ENCODE measurements at places on chromosomes 5 and 9. TPM values are rescaled to one million over a fixed set of nuclear protein-coding genes. Genes with fewer than 3 reads are reported as not detected.
A peak's percentile ranks its signal among the peaks of the same experiment; 100 is the strongest.

GRCh38 chr5:137273511-137273910 lies 225.6 kb downstream of the SPOCK1 start:
- no peak overlapping the region for H3K27ac ChIP-seq
- no peaks in the 10 kb centered on the region for H3K27me3 ChIP-seq
- H3K4me1 ChIP-seq, result no peaks in the 10 kb centered on the region
- no peaks in the 10 kb centered on the region for H3K36me3 ChIP-seq
- DNase-seq, result no peak
- H3K4me3 ChIP-seq, result no peak overlapping the region

GRCh38 chr5:5342784-5343183 lies 79.7 kb upstream of the ICE1 start:
- no peaks in the 10 kb centered on the region for H3K36me3 ChIP-seq
- no peak overlapping the region for H3K4me3 ChIP-seq
- no peaks in the 10 kb centered on the region for H3K4me1 ChIP-seq
- no peak overlapping the region for H3K27ac ChIP-seq

The TSSK1B gene
- 0.18 TPM for total RNA-seq

DNA sequence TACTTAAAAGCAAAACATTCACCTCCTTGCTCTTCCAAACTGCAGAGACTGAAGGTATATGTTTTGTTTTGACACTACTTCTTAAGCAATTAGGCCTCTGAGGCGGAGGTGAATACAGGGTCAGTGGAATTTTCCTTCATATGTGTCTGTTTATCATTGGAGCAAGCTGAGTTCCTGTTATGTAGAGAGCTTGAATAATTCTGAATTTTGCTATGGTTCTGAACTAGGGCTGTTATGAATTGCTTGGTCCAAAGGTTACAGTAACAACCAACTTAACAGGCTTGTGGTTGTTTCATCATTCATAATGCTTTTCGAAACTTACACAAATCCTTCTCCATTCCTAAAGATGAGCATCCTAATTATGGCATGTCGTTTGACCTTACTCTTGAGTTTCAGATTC lies 444.6 kb upstream of the MEF2C start:
- no peaks in the 10 kb centered on the region for H3K27me3 ChIP-seq
- DNase-seq, result no peak
- H3K4me1 ChIP-seq, result no peaks in the 10 kb centered on the region

The SPINK13 gene
- not detected for total RNA-seq

- H3K27ac ChIP-seq, result no peak overlapping the region
- no peaks in the 10 kb centered on the region for H3K27me3 ChIP-seq
- no peaks in the 10 kb centered on the region for H3K4me1 ChIP-seq
Observed at GRCh38 chr9:132784286-132784830, 93.7 kb downstream of the AK8 start.

The ANKRD18A gene
- total RNA-seq, result 5.8 TPM

The FAM169A gene
- 11.2 TPM for total RNA-seq

DNA sequence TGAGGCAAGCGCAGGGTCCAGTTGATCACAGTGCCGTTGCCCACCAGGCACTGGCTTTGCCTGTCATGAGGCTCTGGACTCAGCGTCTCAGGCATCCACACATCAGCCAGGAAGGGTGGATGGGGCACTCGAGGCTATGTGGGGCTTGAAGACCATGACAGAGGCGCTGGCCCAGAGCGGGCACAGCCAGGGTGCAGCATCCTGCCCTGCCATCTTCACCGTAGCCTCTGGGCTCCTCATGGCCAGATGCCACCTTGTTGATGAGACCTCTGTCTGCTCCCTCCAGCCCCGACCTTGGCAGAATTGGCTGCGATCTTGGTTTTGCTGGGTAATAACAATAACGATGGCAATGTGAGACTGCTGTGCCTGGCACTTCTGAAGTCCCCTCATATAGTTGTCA lies 404.2 kb upstream of the IRX2 start:
- DNase-seq, result no peak
- H3K27ac ChIP-seq, result no peak overlapping the region
- H3K4me1 ChIP-seq, result no peaks in the 10 kb centered on the region
- H3K36me3 ChIP-seq, result no peaks in the 10 kb centered on the region
- H3K27me3 ChIP-seq, result peaks cover 3% of the 10 kb centered on the region
- H3K4me3 ChIP-seq, result no peak overlapping the region

GRCh38 chr9:16022228-16022627 lies 469.4 kb downstream of the CCDC171 start:
- no peaks in the 10 kb centered on the region for H3K36me3 ChIP-seq
- no peaks in the 10 kb centered on the region for H3K4me1 ChIP-seq
- DNase-seq, result no peak
- H3K27me3 ChIP-seq, result no peaks in the 10 kb centered on the region
- no peak overlapping the region for H3K4me3 ChIP-seq

GRCh38 chr5:2193142-2193541 lies 310.4 kb upstream of the IRX4 start:
- H3K27me3 ChIP-seq, result peaks cover 16% of the 10 kb centered on the region
- no peak overlapping the region for H3K4me3 ChIP-seq
- no peak for DNase-seq
- no peak overlapping the region for H3K27ac ChIP-seq
- H3K4me1 ChIP-seq, result no peaks in the 10 kb centered on the region

DNA sequence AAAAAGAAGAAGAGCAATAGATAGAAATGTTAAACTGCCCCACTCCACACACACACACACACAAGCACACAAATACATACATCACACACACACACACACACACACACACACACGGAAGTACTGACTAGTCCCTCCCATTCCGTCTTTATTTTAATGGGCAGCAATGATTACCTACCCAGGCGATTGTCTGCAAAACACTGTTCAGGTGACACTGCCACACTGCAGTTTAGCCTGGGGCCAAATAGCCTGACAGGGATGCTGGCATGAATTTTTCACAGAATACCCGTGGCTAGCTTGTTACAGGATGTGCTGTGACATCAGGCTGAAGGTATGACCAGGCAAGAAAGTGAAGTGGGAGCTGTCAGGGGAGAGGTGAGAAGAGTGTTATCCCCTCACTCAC lies 86.9 kb downstream of the FRMD3 start:
- H3K27ac ChIP-seq, result no peak overlapping the region
- H3K36me3 ChIP-seq, result no peaks in the 10 kb centered on the region

- no peaks in the 10 kb centered on the region for H3K4me1 ChIP-seq
- DNase-seq, result peak; percentile 15
- H3K27me3 ChIP-seq, result peaks cover 6% of the 10 kb centered on the region
- H3K27ac ChIP-seq, result no peak overlapping the region
- no peaks in the 10 kb centered on the region for H3K36me3 ChIP-seq
- H3K4me3 ChIP-seq, result no peak overlapping the region
Observed at GRCh38 chr9:133725886-133726285, 12.3 kb downstream of the SARDH start.

GRCh38 chr5:14756478-14756877 lies 92.0 kb downstream of the OTULIN start:
- no peaks in the 10 kb centered on the region for H3K27me3 ChIP-seq
- no peaks in the 10 kb centered on the region for H3K4me1 ChIP-seq
- H3K36me3 ChIP-seq, result peaks cover 16% of the 10 kb centered on the region
- no peak overlapping the region for H3K27ac ChIP-seq
- H3K4me3 ChIP-seq, result no peak overlapping the region
- DNase-seq, result no peak

- no peaks in the 10 kb centered on the region for H3K36me3 ChIP-seq
- H3K4me1 ChIP-seq, result no peaks in the 10 kb centered on the region
- H3K27me3 ChIP-seq, result no peaks in the 10 kb centered on the region
- H3K4me3 ChIP-seq, result no peak overlapping the region
- DNase-seq, result no peak
- no peak overlapping the region for H3K27ac ChIP-seq
Observed at GRCh38 chr9:16675131-16675530, 195.3 kb downstream of the BNC2 start.

- no peaks in the 10 kb centered on the region for H3K36me3 ChIP-seq
- H3K4me1 ChIP-seq, result no peaks in the 10 kb centered on the region
- no peaks in the 10 kb centered on the region for H3K27me3 ChIP-seq
Observed at GRCh38 chr5:112848116-112848811, 12.8 kb upstream of the SRP19 start.

GRCh38 chr5:172508471-172509404 lies 54.4 kb upstream of the SH3PXD2B start:
- no peaks in the 10 kb centered on the region for H3K27me3 ChIP-seq
- no peak for DNase-seq
- peaks cover 8% of the 10 kb centered on the region for H3K4me1 ChIP-seq
- no peak overlapping the region for H3K4me3 ChIP-seq
- H3K27ac ChIP-seq, result no peak overlapping the region

The MPDZ gene
- 18.3 TPM for total RNA-seq
